ENCODE measurements at places on chromosomes 2 and 18.

DNA sequence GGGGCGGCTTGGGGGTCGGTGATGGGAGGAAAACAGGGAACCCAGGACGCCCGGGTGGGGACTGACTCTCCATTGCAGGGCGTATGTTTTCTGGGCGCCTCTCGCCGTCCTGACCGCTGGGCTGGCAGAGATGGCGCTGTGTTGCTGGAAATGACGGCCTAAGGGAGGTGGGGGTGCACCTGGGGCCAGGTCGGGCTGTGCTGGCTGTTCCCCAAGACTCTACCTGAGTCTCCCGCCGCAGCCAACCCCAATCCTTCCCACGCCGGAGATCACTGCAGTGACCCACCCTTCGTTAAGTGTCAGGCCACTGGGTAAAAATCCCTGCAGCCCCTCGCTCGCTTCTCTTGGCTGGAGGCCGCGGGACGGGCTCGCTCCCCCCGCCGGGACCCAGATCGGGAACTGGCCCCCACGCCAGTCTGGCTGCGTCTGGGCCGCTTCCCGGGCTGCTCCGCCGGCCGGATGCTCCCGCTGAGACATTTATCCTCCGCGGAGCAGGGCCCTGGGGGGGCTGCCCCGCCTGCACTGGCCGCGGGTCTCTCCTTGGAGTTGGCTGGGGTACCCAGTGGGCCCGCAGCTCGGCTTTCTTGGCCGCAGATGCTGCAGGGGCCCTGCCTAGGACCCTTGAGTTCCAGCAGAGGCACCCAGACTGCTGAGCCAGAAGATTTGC, 7.8 kb upstream of the ARMC9 start:
- no peak for DNase-seq

- DNase-seq, result no peak
Measured at GRCh38 chr2:58025150-58025933, 21.3 kb upstream of the VRK2 start.

- DNase-seq, result no peak
Measured at GRCh38 chr2:207150284-207150683, 15.5 kb downstream of the KLF7 start.

GRCh38 chr2:27162151-27163121, 13.6 kb downstream of the TCF23 start:
- no peak for DNase-seq

DNA sequence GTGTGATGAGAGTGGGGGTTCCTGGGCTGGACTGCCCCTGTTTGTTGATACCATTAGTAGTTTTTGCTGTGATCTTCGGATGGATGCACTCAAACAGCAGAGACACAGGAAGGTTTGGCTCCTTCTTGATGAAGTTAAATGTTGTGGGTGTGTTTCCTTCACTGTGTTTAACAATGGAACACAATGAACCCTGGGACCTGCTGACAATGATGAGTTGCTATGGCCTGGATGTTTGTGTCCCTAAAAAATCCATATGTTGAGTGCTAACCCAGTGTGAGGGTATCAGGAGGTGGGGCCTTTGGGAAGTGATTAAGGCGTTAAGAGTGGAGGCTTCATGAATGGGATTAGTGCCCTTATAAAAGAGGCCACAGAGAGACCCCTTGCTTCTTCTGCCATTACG, 237.4 kb upstream of the HS6ST1 start:
- no peak for DNase-seq

GRCh38 chr2:22124003-22124402, 1000.2 kb downstream of the TDRD15 start:
- DNase-seq, result no peak

DNA sequence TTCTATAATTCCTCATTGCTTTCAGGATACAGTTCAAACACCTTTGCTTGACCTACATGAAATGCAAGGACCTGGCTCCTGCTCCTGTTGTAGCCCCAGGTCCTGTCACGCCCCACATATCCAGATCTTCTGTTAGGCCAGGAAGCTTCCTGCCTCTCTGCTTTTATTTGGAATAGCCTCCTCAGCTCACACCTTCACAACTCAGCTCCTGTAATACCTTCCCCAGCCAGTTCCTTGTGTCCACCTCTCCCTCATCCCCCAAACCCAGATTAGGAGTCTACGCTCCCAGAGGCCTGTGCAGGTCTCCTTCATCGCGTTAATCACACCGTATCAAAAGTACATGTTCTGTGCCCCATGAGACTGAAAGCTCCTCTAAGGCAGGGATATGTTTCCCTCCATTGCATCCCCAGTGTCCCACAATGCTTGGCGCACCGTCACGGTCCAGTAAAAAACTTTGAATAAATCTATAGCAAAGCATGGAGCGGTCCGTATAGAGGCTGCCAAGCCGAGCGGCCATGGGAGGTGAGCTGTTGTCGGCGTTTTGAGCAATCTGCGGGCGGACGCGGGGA, 371 bp downstream of the MDH1B start:
- no peak for DNase-seq

DNA sequence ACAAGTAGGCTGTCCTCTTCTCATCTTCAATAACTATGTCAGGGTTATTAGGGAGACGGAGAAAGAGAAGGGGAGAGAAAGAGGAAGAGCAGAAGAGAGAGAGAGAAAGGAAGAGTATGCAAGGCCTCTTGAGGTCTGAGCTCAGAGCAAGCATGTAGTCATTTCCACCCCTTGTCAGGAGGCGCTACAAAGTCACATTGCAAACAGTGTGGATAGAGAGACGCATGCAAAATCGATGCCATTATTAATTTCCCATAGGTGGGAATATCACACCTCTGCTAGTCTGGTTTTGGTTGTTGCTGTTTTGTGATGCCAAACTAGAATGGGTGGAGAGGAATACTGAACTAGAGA, 24.2 kb upstream of the SERPINE2 start:
- DNase-seq, result no peak

- no peak for DNase-seq
Measured at GRCh38 chr2:176473177-176473576, 203.9 kb downstream of the MTX2 start.

GRCh38 chr2:187942876-187943275, 348.8 kb upstream of the GULP1 start:
- DNase-seq, result no peak

- DNase-seq, result no peak
Measured at GRCh38 chr18:56294484-56295183, 343.8 kb downstream of the TXNL1 start.

- DNase-seq, result no peak
Measured at GRCh38 chr2:131577812-131578211, 50.1 kb downstream of the CCDC74A start.

GRCh38 chr2:62202019-62202722, 6.3 kb downstream of the B3GNT2 start:
- no peak for DNase-seq

GRCh38 chr2:118231759-118232158, 143.5 kb downstream of the INSIG2 start:
- DNase-seq, result no peak

GRCh38 chr2:237592425-237592980, 2.0 kb upstream of the RAB17 start:
- DNase-seq, result no peak

- no peak for DNase-seq
Measured at GRCh38 chr2:36597003-36597531, 901 bp downstream of the FEZ2 start.

- DNase-seq, result no peak
Measured at GRCh38 chr18:46395795-46396194, 261.2 kb downstream of the LOXHD1 start.

- no peak for DNase-seq
Measured at GRCh38 chr18:46356278-46357033, 252.3 kb downstream of the HAUS1 start.

GRCh38 chr18:1078301-1078700, 173.6 kb downstream of the ADCYAP1 start:
- DNase-seq, result no peak

DNA sequence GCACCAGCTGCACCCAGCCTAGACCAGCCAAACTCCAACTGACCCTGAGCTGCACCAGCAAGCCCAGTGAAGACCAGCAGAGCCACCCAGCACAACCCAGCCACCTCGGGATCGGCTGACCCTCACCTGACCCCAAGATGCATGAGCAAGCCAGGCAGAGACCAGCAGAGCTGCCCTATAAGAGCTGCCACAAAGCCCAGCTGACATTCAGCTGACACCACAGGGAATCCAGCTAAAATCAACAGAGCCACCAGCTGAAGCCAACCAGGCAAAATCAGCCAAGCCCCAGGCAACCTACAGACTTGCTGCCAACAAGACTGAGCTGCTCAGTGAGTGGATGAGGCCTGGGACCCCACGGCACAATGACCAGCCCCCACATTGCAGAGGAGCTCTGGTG, 54.6 kb downstream of the CYP27C1 start:
- DNase-seq, result no peak

DNA sequence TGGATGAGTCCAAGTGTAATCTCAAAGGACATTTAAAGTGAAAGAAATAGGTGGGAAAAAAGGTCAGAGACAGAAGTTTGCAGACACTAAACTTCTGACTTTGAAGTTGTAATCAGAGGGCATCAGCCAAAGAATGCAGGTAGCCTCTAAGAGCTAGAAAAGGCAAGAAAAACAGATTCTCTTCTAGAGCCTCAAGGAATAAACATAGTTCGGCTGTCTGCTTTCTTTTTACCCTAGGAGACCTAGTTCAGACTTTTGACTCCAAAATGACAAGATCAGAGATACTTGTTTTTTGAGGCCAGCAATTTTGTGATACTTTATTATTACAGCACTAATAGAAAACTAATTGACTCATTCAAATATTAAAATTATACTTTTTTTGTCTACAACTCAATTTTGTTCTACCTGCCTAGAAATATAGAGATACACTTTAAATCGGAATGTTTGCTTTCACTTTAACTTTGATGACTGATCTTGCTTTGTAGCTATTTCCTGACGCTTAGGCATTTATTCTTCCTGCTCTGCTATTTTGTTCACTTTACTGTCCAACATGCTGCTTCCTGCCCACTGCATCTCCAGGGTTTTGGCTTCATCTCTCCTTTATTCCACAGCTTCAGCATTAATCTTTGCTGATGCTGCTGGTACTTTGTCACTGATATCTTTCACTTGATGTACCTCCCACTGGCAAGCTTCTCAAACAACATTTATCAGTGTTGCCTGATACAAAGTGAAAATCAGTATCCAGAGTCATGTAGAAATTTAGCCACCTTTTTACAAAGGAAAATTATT, 272.5 kb downstream of the DSEL start:
- no peak for DNase-seq

DNA sequence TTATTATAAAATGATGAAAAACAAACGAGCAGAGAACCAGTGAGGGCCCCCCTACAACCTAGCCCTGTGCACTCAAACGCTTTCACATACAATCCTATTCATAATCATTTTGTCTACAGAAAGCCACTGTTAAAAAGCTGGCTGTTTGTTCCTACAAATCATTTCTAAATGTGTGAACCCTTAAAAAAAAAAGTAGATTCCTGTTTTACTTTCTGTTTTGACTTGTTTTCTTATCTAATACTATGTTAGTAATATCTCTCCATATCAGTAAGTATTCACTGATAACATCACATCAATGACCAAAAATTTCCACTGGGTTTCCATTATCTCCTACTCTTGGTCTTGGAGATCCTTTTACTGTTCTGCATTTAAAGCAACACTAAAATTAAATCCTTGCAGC, 128.8 kb upstream of the TTC39C start:
- DNase-seq, result no peak

DNA sequence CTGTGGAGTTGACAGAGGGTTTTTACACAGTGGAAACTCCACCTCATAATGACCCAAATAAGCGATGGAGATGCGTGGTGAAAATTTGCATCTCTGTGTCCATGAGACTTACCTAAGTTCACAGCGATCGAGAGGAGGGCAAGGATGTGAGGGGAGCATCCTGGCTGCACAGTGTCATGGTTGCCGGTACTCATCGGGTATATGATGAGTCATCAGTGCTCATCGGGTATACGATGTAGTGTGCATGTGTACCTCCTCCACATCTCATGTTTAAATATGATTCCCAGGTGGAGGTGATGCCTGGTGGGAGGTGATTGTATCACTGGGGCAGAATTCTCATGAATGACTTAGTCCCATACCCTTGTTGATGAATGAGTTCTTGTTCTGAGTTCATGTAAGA, 233.5 kb downstream of the MYT1L start:
- no peak for DNase-seq

GRCh38 chr2:150909090-150909489, 352.6 kb downstream of the RBM43 start:
- no peak for DNase-seq

GRCh38 chr18:13642440-13642827, 83.9 kb downstream of the FAM210A start:
- no peak for DNase-seq

GRCh38 chr2:170323743-170324142, 145.8 kb downstream of the MYO3B start:
- DNase-seq, result no peak

DNA sequence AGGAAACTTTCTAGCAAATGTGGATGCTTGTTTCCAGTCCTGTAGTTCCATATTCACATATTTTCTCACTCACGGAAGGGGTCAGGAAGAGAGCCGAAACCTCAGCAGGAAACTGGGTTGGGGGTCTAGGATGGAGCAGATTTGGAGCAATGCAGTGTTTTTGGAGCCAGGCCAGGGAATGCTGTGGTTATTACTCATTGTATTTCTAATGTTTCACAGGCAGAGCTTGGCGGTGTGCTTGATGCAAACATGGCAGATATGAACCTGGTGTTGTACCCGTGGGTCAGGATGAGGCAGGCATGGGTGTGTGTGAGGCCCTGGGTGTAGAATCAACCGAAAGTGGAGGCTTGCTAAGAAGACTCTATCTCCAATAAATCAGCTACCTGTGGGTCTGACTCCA, 34.6 kb upstream of the ACKR3 start:
- no peak for DNase-seq

DNA sequence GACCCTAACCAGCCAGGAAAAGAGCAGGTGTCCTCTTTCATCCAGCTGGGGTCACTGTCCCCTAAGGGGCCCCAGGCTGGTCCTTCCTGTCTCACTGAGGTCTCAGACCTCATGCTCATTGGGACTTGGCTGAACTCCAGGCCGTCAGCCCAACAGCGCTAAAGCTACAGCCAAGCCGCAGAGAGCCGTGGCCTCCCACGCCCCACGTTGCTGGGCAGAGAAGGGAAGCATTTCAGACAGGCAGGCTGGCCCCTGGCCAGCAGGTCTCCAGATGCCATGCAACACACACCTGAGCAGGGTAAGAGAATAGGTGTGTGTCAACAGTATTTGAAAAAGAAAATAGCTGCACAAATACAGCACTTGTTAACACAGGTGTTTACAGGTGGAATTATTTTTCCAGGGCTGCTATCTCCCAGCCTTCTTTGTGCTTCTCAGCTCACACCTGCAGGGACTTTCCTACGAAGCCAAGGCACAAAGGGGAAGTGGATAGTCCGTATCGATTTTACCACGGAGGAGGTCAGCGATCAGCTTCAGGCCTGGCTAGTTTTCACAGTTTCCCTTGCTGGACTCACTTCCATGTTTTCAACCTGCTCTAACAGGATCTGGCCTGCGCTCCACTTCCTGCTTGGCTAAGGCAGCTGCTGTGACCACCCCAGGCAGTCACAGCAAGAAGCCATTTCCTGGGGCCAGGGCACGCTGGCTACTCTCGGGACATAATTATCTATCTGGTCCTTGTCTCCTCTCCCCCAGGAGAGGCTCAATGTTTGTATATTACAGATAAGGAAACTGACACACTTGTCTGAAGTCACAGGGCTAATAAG, 156.1 kb upstream of the ID2 start:
- no peak for DNase-seq
